Stimulated activated CD4-positive, alpha-beta T cell treated with anti-CD3 and anti-CD28 coated beads, Interleukin-12 subunit alpha, Interleukin-12 subunit beta, amount 100 ng/mL, for 4 hours (primary cell): ENCODE measurements at places on chromosomes 6 and 20.

DNA sequence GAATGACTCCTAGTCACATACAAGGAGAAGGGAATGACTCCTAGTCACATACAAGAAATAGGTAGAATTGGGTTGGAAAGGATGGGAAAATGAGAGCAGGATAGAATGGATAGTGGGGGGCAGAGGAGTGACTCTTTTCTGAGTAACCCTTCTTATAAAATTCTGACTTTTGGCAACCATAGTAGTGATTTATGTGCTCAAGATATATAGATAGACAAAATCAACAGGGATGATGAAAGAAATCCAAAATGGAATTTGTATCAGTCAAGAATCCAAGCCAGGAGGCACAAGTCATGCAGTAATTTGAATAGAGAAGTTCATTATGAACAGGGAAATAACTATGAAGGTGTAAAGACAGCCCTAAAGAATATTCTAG lies 41.7 kb downstream of the ADAT2 start:
- DNase-seq = no peak

DNA sequence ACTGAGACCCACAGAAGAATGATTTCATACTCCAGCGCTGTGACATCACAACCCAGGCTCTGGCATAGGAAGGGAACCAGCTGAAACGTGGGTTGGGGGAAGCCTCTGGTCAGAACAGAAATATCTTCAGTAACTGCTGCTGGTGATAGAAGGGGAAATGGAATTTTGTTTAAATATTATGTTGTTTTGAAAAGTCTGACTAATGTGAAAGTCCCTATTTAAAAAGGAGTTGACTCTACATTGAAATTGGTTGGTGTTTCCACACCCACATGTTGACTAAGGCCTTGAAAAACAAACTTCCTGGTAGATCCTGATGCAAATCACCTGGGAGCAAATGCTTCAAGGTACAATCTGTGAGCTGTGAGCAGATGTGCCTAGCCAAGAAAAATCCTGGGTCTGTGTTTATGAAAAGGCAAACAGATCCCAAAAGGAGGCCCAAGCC lies 24.5 kb upstream of the TCP11 start:
- DNase-seq = no peak

- no peak for DNase-seq
Measured at GRCh38 chr6:26032340-26033084, 54.7 kb upstream of the HFE start.

- DNase-seq = no peak
Measured at GRCh38 chr20:1832634-1833033, 62.6 kb upstream of the SIRPA start.

DNA sequence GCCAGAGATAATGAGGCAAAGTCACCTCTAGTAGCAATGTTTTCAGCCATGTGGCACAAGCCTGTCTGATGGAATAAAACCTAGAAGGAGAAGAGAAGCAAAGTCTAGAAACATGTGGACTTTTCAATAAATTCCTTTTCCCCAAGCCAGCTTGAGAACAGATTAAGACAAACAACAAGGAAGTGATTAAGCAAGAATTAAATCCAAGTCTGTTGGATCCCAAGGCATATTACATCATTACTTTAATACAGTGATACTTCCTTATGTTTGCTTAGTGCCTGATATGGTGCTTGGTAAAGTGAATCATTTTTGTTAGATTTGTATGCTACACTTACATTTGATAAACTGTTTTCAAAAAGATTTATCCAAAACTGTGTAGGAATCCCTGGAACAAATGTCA lies 260.3 kb upstream of the FAM83B start:
- DNase-seq = no peak

GRCh38 chr20:42218621-42219374 lies 600.6 kb upstream of the CHD6 start:
- DNase-seq = no peak

DNA sequence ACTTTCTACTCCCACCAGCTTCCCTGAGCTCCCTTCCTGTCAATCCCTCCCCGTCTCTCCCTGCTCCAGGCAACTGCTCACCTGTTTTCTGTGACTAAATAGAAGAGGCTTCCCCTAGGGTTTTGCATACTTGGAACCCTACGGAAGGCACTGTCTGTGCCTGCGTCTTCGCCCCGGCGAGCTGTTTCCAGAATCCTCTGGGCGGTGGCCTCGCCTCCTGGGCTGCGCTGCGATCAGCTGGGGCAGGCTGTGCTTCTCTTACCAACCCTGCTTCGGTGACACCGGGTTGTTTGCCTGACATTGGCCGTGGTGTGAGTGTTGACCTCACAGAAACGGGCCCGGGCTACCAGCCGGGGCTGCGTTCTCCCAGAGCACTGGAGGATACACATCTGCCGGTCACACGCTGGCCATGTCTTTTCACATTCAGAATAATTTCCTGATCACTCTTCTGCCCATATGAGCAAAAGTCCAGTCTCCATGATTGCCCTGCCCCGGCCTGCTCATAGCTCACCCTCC lies 29.4 kb upstream of the CCR6 start:
- DNase-seq = no peak

DNA sequence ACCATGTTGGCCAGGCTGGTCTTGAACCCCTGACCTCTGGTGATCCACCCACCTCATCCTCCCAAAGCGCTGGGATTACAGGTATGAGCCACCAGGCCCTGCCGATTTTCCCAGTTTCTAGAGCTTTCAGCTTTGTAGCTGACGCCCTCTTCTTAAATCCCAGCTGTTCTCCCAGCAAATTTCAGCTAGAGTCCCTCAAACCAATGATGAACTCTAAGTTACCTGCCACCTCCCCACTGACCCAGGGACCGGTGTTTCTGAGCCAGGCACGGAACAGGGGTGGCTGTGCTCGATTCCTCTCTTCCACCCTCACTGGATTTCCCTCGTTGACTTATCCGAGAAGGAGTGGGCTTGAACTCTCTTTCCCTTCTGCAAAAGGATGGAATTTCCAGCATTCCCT lies 39.1 kb downstream of the SUN5 start:
- DNase-seq = no peak

DNA sequence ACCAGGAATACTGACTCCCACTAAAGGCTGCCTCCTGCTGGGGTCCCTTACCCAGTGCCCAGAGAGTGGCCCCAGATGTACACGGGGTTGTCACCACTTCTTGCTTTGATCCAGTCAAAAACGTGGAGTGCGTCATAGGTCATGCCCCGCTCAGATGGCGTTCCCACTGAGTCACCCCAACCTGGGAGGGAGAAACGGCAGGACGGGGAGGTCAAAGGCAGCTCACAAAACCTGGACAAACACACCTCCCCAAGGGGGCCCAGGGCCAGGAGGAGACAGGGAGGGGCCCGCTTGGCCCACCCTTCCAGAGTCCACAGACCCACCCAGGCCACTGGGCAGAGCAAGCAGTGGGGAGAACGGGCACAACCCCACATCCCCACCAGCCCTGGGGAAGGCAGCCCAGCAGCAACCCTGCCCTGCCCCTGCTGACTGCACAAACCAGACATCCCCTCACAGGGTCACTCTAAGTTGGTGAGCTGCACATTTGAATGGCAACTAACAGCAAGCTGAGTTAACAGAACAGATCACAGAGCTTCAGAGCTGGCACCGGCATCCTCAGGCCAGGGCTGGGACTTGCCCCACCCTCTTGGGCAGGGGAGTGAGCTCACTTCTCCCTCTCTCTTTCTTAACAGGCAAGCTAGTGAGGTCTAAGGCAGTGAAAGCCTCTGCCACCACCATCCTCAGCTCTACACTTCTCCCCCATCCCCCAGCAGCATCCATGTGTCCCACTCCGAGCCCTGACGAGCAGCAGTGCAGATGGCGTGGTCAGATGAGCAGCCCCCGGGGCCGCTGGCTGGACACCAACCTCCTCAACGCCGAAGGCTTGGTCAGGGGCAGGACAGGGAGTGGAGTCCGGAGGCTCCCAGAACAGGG lies 61.7 kb downstream of the PYGB start:
- no peak for DNase-seq

- DNase-seq = no peak
Measured at GRCh38 chr6:12958052-12958706, 241.6 kb downstream of the PHACTR1 start.

DNA sequence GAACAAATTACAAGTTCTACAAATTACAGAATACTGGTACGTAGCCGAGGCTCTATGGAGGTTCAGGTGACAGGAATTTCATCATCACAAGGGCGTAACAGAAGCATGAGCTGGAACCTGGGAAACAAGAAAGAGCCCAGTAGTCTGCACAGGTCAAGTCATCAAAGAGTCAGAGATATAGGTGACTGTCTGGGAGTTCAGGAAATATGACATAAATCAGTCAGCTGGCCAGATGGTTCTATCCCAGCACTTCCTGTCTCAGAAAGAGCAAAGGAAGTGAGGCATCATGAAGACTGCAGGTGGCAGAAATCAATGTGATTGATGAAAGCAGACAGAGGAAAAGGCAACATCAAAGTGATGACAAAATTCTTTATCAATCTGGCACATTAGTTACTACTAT lies 23.3 kb downstream of the MYCT1 start:
- DNase-seq = no peak

GRCh38 chr6:31464252-31465184 lies 33.4 kb upstream of the MICB start:
- DNase-seq = no peak

GRCh38 chr6:106486236-106486635 lies 125.7 kb downstream of the CRYBG1 start:
- no peak for DNase-seq

GRCh38 chr20:54980103-54980960 lies 504.9 kb downstream of the DOK5 start:
- no peak for DNase-seq

GRCh38 chr6:13472976-13473767 lies 14.2 kb downstream of the GFOD1 start:
- no peak for DNase-seq

DNA sequence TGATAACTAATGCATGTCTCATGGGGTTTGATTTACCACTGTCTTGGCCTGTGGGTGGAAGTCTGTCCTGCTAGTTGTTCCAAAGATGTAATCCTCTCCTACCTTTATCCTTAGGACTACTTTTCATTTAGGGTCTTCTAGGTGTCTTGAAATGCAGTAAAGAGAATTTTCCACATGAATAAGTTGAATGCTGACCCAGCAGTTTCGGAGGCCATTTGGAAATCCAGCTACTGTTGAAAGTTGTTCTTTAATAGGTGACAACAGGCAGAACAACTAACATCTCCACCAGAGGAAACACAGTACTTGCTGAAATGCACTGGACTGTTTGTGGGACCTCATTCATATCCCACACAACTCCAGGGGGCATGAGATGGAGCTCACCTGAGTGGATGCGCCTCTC lies 478.1 kb downstream of the BTBD3 start:
- no peak for DNase-seq

DNA sequence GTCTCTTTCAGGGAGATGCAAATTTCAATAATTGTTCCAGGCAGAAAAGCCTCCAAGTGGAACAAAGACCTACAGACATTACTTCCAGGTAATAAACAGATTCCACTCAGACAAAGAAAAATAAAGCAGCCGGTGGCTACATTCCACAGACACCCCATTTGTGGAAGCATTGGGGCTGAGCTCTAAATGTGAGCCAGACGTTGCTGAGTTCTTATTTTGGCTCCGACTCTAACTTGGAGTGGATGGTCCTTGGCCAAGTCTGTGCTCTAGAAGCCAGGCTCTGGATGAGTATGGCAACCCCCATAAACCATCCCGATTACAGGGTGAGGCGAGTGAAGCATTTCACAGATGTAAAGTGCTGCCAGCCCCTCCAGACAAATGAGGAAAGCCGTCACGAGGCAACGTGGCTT lies 6.6 kb downstream of the TRAM2 start:
- DNase-seq = no peak

DNA sequence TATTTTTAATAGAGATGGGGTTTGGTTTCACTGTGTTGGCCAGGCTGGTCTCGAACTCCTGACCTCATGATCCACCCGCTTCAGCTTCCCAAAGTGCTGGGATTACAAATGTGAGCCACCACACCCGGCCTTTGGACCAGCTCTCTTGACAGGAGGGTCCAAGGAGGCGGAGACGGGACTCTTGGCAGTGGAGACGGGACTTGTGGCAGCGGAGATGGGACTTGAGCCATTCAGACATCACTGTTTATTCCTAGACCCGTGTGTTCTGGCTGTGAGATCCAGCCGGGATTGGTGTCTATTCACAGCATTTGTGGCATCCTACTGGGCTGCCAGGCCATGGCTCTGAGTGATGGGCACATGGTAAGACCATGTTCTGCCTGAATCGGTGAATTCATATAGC lies 25.6 kb downstream of the PRPF6 start:
- no peak for DNase-seq

DNA sequence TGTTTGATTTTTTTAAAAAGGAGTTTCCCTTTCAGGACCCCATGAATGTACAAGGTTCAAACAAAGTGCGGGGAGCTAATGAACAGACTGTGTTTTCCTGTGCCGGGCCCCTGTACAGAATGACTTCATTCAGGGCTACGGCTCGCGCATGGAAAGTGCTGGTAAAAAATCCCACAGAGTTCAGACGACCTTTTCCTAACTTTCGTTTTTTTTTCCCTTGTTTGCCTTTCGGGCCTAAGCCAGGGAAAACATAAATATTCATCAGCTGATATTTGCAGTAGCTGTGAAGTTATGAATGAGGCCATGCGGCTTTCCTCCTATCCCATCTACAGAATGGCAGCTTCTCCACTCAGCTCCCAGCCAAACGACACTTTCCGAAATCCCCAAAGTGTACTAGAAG lies 74.0 kb downstream of the HAO1 start:
- no peak for DNase-seq

- DNase-seq = no peak
Measured at GRCh38 chr6:105537981-105538578, 135.2 kb upstream of the PREP start.

GRCh38 chr6:166624275-166624674 lies 2.8 kb downstream of the RPS6KA2 start:
- DNase-seq = no peak

DNA sequence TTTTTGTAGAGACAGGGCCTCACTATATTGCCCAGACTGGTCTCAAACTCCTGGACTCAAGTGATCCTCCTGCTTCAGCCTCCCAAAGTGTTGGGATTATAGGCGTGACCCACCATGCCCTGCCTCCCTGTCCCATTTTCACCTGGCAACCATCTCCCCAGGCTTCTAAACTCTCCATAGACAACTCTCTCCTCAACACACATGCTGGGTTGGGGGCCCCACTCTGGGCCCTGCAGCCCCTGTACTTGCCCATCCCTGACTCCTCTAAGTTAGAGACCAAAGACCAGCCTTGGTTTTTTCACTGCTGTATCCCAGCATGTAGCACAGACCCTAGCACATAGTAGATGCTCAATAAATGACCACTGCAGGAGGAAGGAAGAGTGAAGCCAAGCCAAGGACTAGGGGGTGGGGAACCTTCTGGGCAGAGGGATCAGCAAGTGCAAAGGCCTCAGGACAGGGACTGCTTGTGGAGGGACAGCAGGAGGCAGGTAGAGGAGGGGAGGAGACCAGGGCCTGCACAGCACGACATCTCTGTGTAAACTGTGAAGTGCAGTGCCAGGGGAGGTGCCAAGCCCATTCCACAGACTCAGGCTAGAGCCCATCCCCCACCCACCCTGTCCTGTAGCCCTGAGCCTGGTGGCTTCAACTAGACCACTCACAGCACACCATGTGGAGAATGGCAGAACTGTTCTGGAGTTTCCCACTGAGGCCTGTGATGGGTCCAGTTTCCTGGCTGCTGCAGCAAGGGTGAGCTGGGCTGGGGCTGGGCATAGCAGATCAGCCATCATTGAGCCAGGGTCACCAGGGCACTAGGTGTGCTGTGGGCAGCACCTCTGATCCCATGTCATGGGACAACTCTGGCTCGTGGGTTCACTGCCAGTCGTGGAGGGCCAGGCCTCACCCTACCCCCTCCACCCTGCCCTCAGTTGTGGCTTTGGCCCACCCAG lies 3.4 kb upstream of the SRC start:
- DNase-seq = no peak
